Activated naive CD8-positive, alpha-beta T cell treated with anti-CD3 and anti-CD28 coated beads for 36 hours (primary cell): ENCODE measurements at places on chromosomes 2 and 18. TPM values are rescaled to one million over a fixed set of nuclear protein-coding genes. Genes with fewer than 3 reads are reported as not detected.

Gene PROKR1
- total RNA-seq: 0.60 TPM

DNA sequence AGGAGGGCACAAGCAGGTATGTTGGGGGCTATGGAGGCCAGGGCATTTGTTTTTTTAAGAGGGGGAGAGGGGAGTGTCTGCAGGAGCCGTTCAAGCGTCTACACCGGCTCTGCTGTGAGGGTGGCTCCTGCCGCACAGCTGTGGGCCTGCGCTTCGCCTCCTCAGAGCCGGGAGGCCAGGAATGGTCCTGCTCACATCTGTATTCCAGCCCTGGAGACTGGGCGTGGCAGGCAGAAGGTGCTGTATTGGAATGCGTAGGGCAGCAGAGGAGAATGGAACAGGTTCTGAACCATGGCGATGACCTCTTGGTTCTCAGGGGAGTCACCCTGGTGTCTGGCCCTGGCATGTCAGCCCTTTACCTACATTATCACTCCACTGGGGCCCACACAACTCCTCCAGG, 26.8 kb upstream of the INHBB start:
- no peak overlapping the region for H3K27ac ChIP-seq
- peaks cover 19% of the 10 kb centered on the region for H3K4me1 ChIP-seq
- H3K27me3 ChIP-seq: no peaks in the 10 kb centered on the region

- H3K27ac ChIP-seq: peak overlapping the region; percentile 88
- peaks cover 32% of the 10 kb centered on the region for H3K36me3 ChIP-seq
- peaks cover 47% of the 10 kb centered on the region for H3K4me1 ChIP-seq
- H3K4me3 ChIP-seq: peak overlapping the region; percentile 91
- H3K27me3 ChIP-seq: no peaks in the 10 kb centered on the region
- DNase-seq: no peak
Observed at GRCh38 chr2:241637795-241638660, 535 bp downstream of the ATG4B start.

DNA sequence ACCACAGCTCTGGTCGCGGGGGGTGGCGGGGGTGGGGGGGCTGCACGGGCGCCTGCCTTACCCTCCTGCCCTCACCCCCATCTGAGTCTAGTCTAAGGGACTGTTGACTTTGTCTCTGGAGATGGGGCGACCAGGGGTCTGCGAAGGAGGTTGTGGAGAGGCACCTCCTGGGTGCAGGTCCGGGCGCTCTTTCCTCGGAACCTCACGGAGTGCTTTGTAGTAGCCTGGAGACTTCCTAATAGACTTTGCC, 141.3 kb downstream of the MEIS1 start:
- DNase-seq: no peak
- H3K36me3 ChIP-seq: no peaks in the 10 kb centered on the region
- H3K27me3 ChIP-seq: peaks cover 78% of the 10 kb centered on the region
- H3K27ac ChIP-seq: no peak overlapping the region
- no peak overlapping the region for H3K4me3 ChIP-seq

DNA sequence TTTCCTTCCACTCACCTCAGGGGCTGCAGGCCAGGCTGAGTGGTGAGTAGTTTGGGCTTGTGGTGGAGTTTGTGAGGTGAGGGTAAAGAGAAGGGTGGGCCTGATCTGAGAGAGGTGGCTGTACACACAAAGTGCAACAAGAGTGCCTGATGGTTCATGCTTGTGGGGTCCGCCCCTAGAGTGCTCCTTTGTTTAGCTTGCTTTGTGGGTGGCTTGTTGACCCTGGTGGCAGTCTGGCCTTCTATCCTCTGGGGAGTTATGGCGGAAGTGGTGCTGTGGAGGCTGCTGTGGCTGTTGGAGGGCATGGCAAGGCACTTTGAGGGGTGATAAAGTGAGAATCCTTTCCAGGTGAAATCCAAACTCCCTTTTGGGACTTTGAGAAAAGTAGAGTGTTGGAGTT, 10.6 kb downstream of the UBE2F start:
- DNase-seq: no peak
- H3K4me1 ChIP-seq: peaks cover 49% of the 10 kb centered on the region
- H3K27me3 ChIP-seq: no peaks in the 10 kb centered on the region
- H3K4me3 ChIP-seq: no peak overlapping the region

Gene ACP1
- 172 TPM for total RNA-seq

Gene RSAD2
- 9.2 TPM for total RNA-seq

- H3K4me3 ChIP-seq: no peak overlapping the region
- H3K36me3 ChIP-seq: no peaks in the 10 kb centered on the region
- H3K27me3 ChIP-seq: no peaks in the 10 kb centered on the region
- no peaks in the 10 kb centered on the region for H3K4me1 ChIP-seq
- H3K27ac ChIP-seq: no peak overlapping the region
Observed at GRCh38 chr2:205245652-205246051, 436.6 kb upstream of the NRP2 start.

DNA sequence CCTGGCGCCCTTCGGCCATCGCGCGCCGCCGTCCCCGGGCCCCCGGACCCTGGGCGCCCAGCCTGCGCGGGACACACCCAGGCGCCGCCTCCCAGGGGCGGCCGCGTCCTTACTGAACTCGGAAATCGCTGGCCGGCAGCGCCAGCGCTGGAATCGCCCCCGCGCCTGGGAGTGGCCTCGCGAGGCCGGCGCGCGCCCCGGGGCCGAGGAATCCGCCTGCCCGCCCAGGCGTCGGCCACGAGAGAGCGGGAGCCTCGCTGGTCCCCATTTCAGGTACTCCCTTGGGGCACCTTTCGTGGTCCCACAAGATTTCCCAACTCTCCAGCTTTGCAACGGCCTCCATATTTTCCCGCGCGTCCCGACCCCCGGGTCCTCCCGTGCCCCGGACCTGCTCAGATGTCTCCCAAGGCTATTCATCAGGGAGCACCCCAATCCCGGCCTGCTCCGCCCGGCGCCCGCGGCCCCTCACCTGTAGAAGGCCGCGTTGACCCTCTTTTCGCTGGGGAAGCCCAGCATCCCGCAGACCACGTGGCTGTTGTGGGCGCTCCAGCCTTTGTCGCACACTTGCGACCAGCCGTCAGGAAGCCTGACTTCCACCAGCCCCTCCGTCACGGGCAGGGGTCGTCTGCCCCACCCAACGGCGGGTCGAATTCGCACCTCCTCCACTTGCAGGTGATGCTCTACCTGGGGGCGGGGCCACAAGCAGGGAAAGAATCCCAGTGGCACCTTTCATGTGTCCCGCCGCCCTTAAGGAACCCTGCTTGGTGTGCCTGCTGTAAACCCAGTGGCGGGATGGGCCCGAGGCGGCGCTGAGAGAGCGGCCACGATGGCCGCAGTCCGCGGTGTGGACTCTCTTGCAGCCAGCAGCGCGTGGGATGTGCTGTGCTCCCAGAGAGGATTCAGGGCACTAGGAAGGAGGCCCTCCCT, 4.6 kb downstream of the LOXL3 start:
- H3K36me3 ChIP-seq: no peaks in the 10 kb centered on the region
- H3K4me3 ChIP-seq: peak overlapping the region; percentile 69
- peaks cover 6% of the 10 kb centered on the region for H3K4me1 ChIP-seq
- peaks cover 65% of the 10 kb centered on the region for H3K27me3 ChIP-seq
- peak overlapping the region; percentile 7 for H3K27ac ChIP-seq
- peak; percentile 52 for DNase-seq

DNA sequence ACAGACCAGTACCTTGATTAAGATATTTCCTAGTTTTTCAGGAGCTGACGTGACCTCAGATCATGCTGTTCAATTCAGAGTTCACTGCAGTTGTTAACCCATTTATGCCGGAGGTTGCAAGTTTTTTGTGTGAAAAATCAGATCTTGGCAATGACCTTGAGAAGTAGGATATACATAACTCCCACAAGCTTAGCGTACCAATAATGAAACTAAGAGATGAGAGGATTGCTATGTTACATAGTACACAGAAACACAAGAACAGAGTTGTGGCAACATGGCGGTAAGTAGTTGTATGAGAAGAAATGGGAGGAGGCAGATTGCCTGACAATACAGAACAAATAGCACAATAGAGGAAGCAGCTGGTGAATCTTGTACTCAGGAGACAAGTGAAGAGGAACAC, 39.1 kb downstream of the PPIG start:
- H3K27ac ChIP-seq: no peak overlapping the region

DNA sequence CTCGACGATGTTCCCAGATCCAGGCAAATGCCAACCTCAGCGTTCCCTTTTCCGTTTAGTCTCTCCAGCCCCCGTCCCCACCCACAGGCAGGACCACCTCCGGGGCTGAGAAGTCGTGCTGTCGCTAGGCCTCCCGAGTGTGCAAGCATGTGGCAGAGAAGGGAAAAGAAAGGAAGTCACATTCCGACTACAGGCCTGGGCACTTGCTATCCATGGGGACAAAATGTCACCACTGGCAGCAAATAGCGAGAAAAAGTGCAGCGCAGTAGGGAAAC, 420 bp downstream of the PIGN start:
- no peak for DNase-seq
- H3K4me3 ChIP-seq: peak overlapping the region; percentile 93
- H3K4me1 ChIP-seq: peaks cover 40% of the 10 kb centered on the region
- H3K36me3 ChIP-seq: peaks cover 12% of the 10 kb centered on the region
- H3K27me3 ChIP-seq: no peaks in the 10 kb centered on the region
- peak overlapping the region; percentile 95 for H3K27ac ChIP-seq

- no peak overlapping the region for H3K4me3 ChIP-seq
- H3K4me1 ChIP-seq: peaks cover 25% of the 10 kb centered on the region
Observed at GRCh38 chr18:62767321-62767720, 52.0 kb downstream of the PHLPP1 start.

Gene PRLH
- not detected for total RNA-seq

DNA sequence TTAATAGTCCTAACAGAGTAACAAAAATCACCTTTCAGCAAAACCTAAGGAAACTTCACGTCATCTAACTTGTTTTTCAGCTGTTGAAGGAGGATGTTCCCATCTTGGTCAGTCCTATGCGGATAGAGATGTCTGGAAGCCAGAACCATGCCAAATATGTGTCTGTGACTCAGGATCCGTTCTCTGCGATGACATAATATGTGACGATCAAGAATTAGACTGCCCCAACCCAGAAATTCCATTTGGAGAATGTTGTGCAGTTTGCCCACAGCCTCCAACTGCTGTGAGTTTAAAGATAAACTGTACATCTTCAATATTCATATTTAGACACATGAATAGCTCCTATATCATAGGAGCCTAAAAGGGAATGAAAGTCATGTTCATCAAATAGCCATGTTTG, 10.5 kb downstream of the COL3A1 start:
- peaks cover 2% of the 10 kb centered on the region for H3K4me1 ChIP-seq
- no peak overlapping the region for H3K4me3 ChIP-seq
- peaks cover 28% of the 10 kb centered on the region for H3K27me3 ChIP-seq
- no peak overlapping the region for H3K27ac ChIP-seq
- no peaks in the 10 kb centered on the region for H3K36me3 ChIP-seq
- DNase-seq: no peak

GRCh38 chr2:10552220-10552870, 104.2 kb upstream of the ODC1 start:
- H3K27me3 ChIP-seq: peaks cover 21% of the 10 kb centered on the region
- no peaks in the 10 kb centered on the region for H3K36me3 ChIP-seq
- no peak overlapping the region for H3K27ac ChIP-seq
- DNase-seq: no peak
- peaks cover 12% of the 10 kb centered on the region for H3K4me1 ChIP-seq

Gene SULT1C3
- total RNA-seq: not detected

DNA sequence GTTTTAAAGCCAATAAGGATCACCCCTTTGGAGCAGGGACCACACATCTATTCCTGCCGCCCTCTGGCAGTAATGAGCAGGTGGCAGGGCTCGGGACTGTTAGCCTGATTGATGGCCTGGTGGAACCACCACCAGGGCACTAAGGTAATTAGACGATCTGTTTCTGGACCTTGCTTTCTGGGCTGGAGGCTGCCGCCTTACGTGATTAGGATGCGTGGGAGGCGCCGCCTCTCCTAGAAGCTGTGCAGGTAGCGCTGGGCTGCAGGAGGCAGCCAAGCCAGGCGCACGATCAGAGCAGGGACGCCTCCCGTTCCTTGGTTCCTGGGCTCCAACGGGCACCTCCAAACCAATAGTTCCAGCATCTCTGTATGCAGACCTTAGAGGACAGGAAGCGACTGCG, 242.6 kb upstream of the RAB12 start:
- no peak overlapping the region for H3K4me3 ChIP-seq
- peaks cover 51% of the 10 kb centered on the region for H3K27me3 ChIP-seq
- no peaks in the 10 kb centered on the region for H3K4me1 ChIP-seq
- no peaks in the 10 kb centered on the region for H3K36me3 ChIP-seq

Gene AQP12B
- total RNA-seq: not detected

- no peaks in the 10 kb centered on the region for H3K4me1 ChIP-seq
- no peaks in the 10 kb centered on the region for H3K36me3 ChIP-seq
- DNase-seq: no peak
Observed at GRCh38 chr2:23691565-23691964, 235.4 kb downstream of the ATAD2B start.

- H3K27ac ChIP-seq: peak overlapping the region; percentile 99
- H3K36me3 ChIP-seq: peaks cover 61% of the 10 kb centered on the region
- peak; percentile 77 for DNase-seq
- peak overlapping the region; percentile 97 for H3K4me3 ChIP-seq
Observed at GRCh38 chr2:85539361-85540132, 579 bp downstream of the MAT2A start.

- H3K36me3 ChIP-seq: no peaks in the 10 kb centered on the region
- H3K4me3 ChIP-seq: no peak overlapping the region
- H3K4me1 ChIP-seq: no peaks in the 10 kb centered on the region
Observed at GRCh38 chr2:132448771-132449170, 32.2 kb downstream of the GPR39 start.

DNA sequence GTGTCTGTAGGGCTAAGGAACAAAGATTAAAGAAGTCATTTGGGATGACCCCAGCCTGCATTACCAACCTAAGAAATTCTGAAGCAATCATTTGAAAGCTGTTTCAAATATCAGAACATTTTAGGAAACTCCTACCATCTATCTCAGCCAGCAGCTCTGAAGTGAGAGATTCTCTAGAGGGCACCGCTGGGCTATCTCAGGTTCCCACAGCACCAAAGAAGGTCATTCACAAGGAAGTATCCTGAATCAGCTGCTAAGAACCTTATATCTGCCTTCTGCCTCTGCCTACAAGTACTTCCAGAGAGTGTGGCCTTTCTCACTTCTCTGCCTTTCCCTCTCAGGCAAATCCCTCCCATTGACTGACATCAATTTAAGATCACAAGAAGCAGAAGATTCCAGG, 13.4 kb upstream of the EVA1A start:
- H3K36me3 ChIP-seq: no peaks in the 10 kb centered on the region
- peaks cover 9% of the 10 kb centered on the region for H3K4me1 ChIP-seq
- no peak for DNase-seq
- H3K4me3 ChIP-seq: no peak overlapping the region

DNA sequence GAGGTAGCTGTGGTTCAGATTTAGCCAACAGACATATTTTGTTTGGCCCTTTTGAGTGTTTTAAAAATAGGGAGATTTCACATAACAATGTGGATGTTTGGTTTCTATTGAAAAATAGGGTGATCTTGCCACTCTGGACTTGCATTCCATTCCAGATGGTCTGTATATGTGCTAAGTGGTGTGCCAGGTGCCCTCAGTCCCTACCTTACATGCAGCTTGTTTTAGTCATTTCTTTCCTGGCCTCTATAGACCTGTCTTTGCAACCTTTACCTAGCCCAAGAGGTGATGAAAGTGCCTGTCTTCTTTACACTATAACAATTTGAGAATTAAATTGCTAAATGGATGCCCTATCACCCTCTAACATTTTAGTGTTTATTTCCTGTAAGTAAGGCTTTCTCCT, 11.1 kb downstream of the EML4 start:
- H3K4me1 ChIP-seq: peaks cover 66% of the 10 kb centered on the region
- no peaks in the 10 kb centered on the region for H3K27me3 ChIP-seq
- H3K27ac ChIP-seq: peak overlapping the region; percentile 46

Gene MAP3K19
- total RNA-seq: not detected

GRCh38 chr18:32422978-32423740, 47.5 kb downstream of the GAREM1 start:
- DNase-seq: no peak
- H3K27me3 ChIP-seq: peaks cover 10% of the 10 kb centered on the region
- H3K4me3 ChIP-seq: no peak overlapping the region
- H3K36me3 ChIP-seq: no peaks in the 10 kb centered on the region
- no peaks in the 10 kb centered on the region for H3K4me1 ChIP-seq
- no peak overlapping the region for H3K27ac ChIP-seq

Gene UGP2
- total RNA-seq: 70.0 TPM

Gene IL36G
- not detected for total RNA-seq
